ENCODE measurements at places on chromosomes 2 and 18.

GRCh38 chr2:57479981-57480380 is 566.6 kb upstream of the VRK2 start:
- H3K27me3 ChIP-seq = no peaks in the 10 kb centered on the region
- peaks cover 2% of the 10 kb centered on the region for H3K36me3 ChIP-seq
- no peaks in the 10 kb centered on the region for H3K4me1 ChIP-seq
- H3K27ac ChIP-seq = no peak overlapping the region
- no peak overlapping the region for H3K4me3 ChIP-seq

GRCh38 chr2:119431155-119431975 is at the start of gene TMEM37:
TSS of gene TMEM37 (plus strand) at chr2:119431854. CDS start at chr2:119431904, 50 bp downstream.
- H3K36me3 ChIP-seq = no peaks in the 10 kb centered on the region
- H3K4me1 ChIP-seq = peaks cover 7% of the 10 kb centered on the region
- H3K27ac ChIP-seq = no peak within 1 kb of the TSS

DNA sequence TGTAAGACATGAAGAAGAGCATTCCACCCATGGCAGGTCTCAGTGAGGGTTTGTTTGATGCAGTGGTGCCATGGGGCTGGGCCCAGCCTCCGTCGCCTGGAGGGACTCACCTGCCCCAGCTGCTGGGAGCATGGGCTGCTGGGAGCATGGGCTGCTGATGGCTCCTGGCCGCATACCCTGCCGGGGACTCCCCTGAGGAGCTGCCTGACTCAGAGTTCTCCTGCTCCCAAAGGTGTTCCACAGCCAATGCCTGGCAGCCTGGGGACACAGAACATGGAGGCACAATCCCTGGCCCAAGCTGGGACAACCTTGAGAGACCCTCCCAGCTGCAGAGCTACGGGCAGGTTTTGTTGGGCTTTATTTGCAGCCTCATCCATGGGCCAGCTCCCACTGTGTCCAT is 108.4 kb downstream of the COPS8 start:
- H3K27me3 ChIP-seq = peaks cover 7% of the 10 kb centered on the region
- no peak overlapping the region for H3K27ac ChIP-seq
- no peak for DNase-seq
- H3K4me1 ChIP-seq = no peaks in the 10 kb centered on the region

DNA sequence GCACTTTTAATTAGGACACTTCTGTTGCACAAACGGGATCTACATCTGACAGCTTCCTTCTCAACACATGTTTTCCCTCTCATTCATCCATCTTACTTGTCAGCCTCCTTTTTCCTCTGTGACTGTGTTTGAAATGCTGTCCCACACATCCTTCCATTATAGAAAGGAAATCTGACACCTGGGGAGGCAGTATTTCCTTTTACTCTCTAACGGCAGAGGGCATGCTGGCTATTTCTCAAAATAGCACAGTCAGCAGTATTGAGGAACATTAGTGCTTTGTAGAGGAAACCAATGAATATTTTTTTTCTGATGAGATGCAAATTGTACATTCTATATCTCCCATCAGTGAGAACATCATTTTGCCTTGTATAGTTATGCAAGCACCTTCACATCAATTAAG is 668.7 kb downstream of the SLC4A3 start:
- no peak for DNase-seq
- H3K4me3 ChIP-seq = no peak overlapping the region
- no peak overlapping the region for H3K27ac ChIP-seq
- no peaks in the 10 kb centered on the region for H3K36me3 ChIP-seq
- H3K27me3 ChIP-seq = peaks cover 4% of the 10 kb centered on the region

DNA sequence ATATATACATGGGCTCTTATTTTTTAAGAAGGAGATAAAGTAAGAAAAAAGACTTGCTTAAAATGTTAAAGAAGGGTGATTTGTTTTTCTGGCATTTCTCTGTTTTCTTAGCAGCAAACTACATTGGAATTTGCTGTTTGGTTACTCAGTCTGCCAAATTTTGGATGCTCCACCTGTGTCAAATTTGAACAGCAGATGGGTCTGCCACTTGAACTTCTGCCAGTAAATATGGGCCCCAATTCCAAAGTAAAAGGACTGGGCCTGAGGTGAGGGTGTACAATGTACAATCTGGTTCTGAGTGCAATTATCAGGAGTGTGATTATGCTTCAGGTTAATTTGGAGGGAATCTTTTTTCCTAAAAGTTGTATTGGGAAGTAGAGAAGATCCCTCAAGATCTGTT is 794.5 kb downstream of the DSC3 start:
- DNase-seq = no peak
- H3K27ac ChIP-seq = no peak overlapping the region
- no peaks in the 10 kb centered on the region for H3K4me1 ChIP-seq

GRCh38 chr2:193876980-193877379 is 1682.2 kb upstream of the TMEFF2 start:
- H3K4me3 ChIP-seq = no peak overlapping the region
- DNase-seq = no peak
- no peaks in the 10 kb centered on the region for H3K27me3 ChIP-seq
- H3K36me3 ChIP-seq = no peaks in the 10 kb centered on the region

DNA sequence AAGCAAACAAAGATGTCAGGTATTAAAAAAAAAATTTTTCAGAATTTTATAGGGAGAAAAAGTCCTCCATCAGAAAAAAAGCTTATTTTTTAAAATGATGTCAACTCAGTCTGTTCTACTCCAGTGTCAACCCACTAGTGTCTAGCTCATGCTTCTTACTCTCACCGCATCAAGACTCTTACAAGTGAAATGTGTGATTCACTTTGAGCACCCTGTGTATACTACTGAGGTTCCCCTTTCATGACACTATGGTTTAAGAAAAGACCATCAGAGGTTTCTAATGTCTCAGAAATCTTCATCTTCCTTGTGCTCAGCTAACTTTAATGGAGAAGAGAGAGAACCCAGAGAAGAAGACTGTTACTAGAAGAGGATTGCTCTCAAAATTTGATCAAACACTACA is 43.4 kb downstream of the FEZ2 start:
- DNase-seq = no peak
- H3K4me3 ChIP-seq = no peak overlapping the region
- H3K27me3 ChIP-seq = no peaks in the 10 kb centered on the region
- H3K36me3 ChIP-seq = peaks cover 28% of the 10 kb centered on the region

GRCh38 chr2:21422050-21422449 is 298.3 kb downstream of the TDRD15 start:
- H3K4me3 ChIP-seq = no peak overlapping the region
- no peaks in the 10 kb centered on the region for H3K36me3 ChIP-seq
- no peak overlapping the region for H3K27ac ChIP-seq
- H3K27me3 ChIP-seq = peaks cover 2% of the 10 kb centered on the region
- H3K4me1 ChIP-seq = no peaks in the 10 kb centered on the region

DNA sequence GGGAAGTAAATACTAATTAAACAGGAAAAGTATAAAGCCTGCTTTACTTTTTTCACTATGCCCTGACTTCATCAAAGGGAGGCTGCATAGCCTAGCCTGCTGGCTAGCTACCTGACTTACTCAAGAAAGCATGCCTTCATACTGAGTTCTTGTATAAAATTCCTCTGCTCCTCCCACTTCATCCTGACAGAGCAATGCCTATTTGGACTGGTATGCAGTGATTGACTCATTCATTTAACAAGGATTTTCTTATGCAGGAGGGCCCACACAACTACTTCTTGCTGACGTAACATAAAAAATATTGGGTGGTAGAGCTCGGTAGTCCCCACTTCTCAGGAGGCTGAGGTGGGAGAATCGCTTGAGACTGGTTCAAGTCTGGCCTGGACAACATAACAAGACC is 70.5 kb downstream of the PRPF40A start:
- no peak overlapping the region for H3K4me3 ChIP-seq
- no peaks in the 10 kb centered on the region for H3K4me1 ChIP-seq
- DNase-seq = no peak
- no peaks in the 10 kb centered on the region for H3K27me3 ChIP-seq
- peak overlapping the region; percentile 35 for H3K27ac ChIP-seq

DNA sequence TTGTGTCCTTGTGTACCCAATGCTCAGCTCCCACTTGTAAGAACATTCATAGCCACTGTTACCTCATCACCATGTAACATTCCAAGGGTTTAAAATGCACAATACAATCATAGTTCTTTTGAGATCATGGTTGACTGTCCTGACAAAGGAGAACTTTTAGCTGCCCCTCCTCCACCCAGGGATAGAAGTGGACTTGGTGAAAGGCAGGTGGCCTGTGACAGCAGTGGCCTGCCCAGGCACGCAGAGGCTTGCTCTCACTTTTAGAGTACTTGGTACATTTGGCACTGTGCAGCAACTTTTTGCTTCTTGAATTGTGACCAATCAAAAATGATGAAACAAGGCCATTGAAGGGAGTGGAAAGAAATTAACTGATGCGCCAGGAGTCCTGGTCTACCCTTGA is 108.7 kb downstream of the ANKRD44 start:
- H3K27me3 ChIP-seq = no peaks in the 10 kb centered on the region
- H3K4me1 ChIP-seq = peaks cover 51% of the 10 kb centered on the region
- DNase-seq = no peak
- no peak overlapping the region for H3K4me3 ChIP-seq
- peak overlapping the region; percentile 94 for H3K27ac ChIP-seq
- H3K36me3 ChIP-seq = peaks cover 30% of the 10 kb centered on the region

DNA sequence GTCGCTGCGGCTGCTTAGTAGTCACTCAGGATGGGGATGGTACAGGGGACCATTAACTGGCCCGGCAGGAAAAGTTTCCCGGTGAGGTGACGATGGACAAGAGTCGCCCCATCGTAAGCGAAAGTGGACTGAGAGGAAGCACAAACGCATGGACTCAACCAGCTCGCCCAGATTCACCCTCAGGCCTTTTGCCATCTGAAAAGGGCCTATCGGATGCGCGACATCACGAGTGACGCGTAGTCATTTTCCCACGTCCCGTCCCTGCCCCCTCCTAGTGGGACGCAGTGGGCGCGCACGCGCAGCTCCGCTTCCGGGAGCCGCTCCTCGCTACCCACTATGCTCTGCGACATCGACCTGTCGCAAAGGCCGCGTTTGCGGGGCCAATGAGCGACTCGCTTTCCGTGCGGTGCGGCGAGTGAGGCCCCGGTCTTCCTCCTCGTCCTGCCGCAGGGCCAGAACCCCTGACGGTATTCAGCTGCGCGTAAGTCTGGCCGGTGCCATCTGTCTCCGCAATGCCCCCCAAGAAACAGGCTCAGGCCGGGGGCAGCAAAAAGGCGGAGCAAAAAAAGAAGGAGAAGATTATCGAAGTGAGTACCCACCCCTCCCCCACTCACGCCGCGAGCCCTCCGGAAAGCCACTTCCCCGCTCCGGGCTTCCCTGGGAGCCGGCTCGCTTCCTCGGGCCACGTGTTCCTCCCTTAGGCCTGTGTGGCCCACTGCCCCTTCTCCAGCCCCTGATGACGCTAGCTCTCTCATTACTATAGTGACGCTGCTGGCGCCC is at the start of gene ZC3H15:
ZC3H15 (plus strand) TSS at position 390 of the 780 bp plus-strand sequence; CDS start at position 513, 123 bp downstream.
- H3K27me3 ChIP-seq = no peaks in the 10 kb centered on the region
- peak within 1 kb of the TSS; percentile 99 for H3K27ac ChIP-seq
- peak; percentile 94 for DNase-seq
- H3K4me3 ChIP-seq = peak within 1 kb of the TSS; percentile 99
- H3K36me3 ChIP-seq = peaks cover 8% of the 10 kb centered on the region

DNA sequence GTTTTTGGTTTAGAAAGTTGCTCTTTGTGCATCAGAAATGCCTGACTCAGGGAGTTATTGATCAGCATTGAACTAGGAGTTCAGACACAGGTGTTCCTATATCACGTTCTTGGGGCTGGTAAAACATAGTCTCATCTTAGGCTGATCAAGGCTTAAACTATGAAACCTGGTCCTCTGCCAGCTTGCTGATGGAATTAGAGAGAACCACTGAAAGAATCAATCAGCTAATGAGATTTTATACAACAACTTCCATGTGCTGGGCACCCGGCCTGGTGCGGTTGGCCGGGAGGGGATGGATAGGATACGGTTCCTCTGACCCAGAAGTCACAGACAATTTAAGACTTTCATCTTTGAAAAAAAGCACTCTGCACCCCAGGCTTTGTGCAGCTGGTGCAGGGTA is 164.9 kb downstream of the RDH14 start:
- H3K4me1 ChIP-seq = no peaks in the 10 kb centered on the region
- no peak overlapping the region for H3K27ac ChIP-seq
- H3K36me3 ChIP-seq = no peaks in the 10 kb centered on the region
- no peak overlapping the region for H3K4me3 ChIP-seq
- H3K27me3 ChIP-seq = peaks cover 7% of the 10 kb centered on the region

DNA sequence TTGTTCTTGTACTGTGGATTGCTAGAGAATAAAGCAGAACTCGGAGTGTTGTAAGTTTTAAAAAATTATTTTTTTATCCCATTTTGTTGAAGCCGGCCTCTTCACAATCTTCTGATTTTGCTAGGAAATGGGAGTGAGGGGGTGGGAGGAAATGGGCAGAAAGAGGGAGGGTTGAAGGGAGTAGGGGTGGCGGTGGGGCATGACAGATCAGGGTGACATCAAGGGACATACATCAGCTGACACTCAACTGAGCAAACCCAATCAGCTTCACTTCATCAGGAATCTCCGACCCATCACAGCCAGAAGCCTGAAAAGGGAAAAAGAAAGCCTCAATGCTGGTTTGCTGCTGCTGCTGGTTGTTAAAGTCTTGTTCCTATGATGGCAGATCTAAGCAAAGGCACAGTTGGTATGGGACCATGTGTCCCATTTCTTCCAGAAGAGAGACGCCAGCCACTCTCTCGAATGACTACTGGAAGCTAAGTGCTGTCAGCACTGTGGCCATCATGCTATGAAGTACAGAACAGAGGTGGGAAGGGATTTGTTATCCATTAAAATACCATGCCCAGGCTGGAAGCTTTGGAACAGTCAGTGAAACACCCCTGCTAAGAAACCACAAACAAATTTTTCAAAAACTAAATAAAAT is 292.0 kb downstream of the STK39 start:
- DNase-seq = no peak
- no peaks in the 10 kb centered on the region for H3K27me3 ChIP-seq
- peaks cover 11% of the 10 kb centered on the region for H3K36me3 ChIP-seq
- H3K4me3 ChIP-seq = no peak overlapping the region
- H3K27ac ChIP-seq = no peak overlapping the region

- no peak overlapping the region for H3K27ac ChIP-seq
- no peak for DNase-seq
- H3K27me3 ChIP-seq = peaks cover 6% of the 10 kb centered on the region
- no peak overlapping the region for H3K4me3 ChIP-seq
Observed at GRCh38 chr2:222256250-222256649, 42.5 kb downstream of the PAX3 start.

- peaks cover 21% of the 10 kb centered on the region for H3K36me3 ChIP-seq
- peaks cover 26% of the 10 kb centered on the region for H3K4me1 ChIP-seq
- DNase-seq = no peak
- no peaks in the 10 kb centered on the region for H3K27me3 ChIP-seq
- peak overlapping the region; percentile 99 for H3K27ac ChIP-seq
Observed at GRCh38 chr2:216109962-216110614, 940 bp downstream of the XRCC5 start.

- DNase-seq = no peak
- no peak overlapping the region for H3K4me3 ChIP-seq
- peaks cover 5% of the 10 kb centered on the region for H3K27me3 ChIP-seq
- H3K27ac ChIP-seq = no peak overlapping the region
Observed at GRCh38 chr2:33788044-33788443, 188.9 kb upstream of the FAM98A start.

GRCh38 chr18:58516514-58517285 is 112.2 kb downstream of the ALPK2 start:
- no peaks in the 10 kb centered on the region for H3K36me3 ChIP-seq
- H3K4me1 ChIP-seq = peaks cover 5% of the 10 kb centered on the region
- H3K27me3 ChIP-seq = peaks cover 8% of the 10 kb centered on the region
- H3K27ac ChIP-seq = no peak overlapping the region
- H3K4me3 ChIP-seq = no peak overlapping the region
- no peak for DNase-seq

All from memory B cell (primary cell).